Effector CD8-positive, alpha-beta T cell (primary cell): ENCODE measurements at places on chromosomes 7 and 10.

- no peak for DNase-seq
Observed at GRCh38 chr10:23405540-23405939, 33.3 kb upstream of the OTUD1 start.

GRCh38 chr10:56116684-56117083 lies 244.4 kb downstream of the ZWINT start:
- DNase-seq: no peak

DNA sequence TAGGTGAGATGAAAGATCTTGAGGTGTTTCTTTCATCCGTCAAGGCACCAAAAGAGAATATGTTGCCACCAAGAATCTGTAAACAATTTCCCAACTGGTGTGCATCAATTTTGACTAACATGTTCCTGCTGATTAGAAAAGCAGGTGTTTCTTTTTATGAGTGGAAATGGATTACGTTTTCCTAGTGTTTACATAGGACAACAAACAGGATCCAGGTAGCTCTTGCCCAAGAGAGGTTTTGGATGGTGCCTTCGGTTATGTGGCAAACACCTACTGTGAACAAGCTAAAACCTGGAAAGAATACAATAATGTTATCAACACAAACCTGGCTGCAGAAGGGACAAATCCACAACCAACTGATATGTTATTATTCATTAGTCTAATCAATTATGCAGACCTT lies 53.6 kb upstream of the WNT16 start:
- no peak for DNase-seq

DNA sequence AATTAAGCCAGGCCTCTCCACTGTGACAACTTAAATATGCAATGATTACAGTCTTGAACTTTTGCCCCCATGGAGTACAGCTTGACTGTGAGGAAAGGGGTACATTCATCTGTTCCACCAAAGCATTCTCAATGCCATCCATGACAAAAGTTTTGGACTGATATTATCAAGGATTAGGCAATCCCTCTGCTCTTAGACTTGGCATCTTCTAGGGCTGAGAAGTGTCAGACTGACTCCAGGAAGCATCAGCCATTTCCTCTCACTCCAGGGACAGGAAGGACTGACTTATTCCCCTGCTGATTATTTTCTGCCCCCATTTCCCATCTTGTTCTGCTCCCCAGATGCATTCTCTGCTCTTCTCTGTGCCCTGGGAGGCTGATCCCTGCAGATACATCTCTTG lies 69.7 kb downstream of the ZNF365 start:
- DNase-seq: no peak

DNA sequence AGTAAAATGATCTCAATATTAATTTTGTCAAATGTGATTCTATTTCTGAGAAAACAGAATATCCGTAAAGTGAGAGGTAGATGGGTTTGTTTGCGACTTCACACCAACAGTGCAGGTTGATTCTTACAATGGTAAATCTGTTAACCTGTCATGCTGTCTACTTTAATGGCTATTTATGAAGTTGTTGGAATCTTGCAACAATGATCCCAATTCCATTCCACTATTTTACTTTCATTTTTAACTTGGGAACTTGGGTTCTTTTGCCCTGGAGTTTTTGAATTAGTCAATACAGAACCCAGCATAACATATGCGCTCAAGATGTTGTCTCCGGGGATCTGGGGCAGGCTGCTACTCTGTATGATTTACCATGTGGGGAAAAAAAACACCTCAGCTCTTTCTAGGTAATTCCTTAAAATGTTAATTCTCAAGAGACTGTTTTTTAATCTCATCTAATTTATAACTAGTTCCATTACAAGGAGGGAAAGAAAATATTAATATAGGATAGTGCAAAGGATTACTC lies 1.2 kb downstream of the LGI1 start:
- no peak for DNase-seq

DNA sequence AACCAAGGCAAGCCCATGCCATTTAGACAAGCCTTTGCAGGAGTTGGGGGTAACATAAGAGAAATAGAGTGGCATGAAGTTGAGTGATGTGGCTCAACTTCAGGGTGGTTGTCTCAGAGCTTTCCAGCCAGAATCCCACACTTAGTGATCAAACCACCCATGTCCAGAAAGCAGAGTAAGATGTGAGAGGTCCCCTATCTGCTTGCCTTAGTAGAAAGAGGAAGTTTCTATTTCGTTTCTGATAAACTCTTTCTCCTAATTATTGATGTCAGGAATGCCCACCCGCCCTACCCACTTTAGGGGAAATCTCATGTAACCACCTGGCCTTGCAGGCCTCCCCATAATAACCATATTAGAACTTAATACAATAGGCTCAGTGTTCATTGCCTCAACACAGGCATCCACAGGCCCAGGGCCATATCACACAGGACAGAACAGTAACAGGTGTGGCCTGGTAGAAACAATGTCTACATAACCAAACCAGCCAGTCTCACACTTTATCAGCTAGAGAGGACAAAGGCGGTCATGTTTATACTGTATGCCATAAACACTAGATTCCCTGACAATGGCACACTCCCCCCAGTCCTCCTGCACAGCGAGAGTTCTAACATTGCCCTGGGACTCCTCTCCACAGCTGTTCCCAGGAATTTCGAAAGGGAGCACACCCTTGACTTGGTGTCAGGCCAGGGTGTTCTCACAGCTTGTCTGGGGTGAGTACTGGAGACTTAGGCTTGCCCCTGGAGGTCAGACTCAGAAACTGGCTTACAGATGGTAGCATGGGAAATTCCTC lies 364.4 kb downstream of the CXCL12 start:
- DNase-seq: no peak

DNA sequence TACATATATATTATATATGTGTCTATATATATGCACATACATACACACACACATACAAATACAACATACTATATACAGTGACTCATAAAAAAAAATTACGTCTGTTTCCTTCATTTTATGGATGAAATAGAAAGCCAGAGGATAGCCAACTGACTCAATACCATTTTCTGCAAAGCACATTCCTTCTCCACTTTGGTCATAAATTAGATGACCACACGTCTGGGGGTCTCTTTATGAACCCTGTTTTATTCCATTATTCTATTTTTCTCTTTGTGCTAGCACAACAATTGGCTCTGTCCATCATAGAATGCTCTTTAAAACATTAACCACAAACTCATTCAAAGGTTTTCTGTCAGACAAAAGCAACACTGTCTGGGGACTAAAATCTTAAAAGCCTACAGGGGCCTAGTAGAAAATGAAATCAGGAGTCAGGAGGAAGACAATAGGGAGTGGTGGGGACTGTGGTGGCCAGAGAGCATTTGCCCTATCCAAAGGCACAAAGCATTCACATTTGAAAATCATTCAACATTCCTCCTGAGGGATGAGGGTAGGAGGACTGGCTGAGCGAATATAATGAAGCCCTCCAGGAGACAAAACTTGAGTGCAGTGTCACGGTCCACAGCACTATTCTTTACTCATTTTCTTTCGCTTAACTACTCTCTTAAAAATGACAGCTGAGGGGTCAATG lies 4.3 kb downstream of the CUBN start:
- no peak for DNase-seq
